ENCODE measurements at places on chromosomes 5 and 9.

DNA sequence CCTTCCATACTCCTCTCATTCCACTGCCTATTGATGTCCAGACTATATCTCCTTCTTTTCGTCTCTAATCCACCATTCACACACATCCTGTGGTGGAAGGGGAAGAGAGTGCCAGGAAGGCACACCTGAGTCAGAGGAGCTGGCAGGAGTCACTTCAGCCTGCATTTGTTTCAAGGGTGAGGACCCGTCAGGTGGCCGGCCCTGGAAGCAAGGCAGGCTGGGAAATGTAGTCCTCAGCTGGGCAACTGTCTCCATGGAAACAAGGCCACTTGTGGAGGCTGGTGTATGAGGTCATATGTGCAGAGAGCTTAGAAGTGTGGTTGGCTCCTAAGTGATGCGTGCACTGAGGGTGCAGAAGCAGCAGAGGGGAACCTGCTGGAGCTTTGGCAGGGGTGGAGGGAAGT is 278.4 kb downstream of the NSG2 start:
- no peak for DNase-seq

DNA sequence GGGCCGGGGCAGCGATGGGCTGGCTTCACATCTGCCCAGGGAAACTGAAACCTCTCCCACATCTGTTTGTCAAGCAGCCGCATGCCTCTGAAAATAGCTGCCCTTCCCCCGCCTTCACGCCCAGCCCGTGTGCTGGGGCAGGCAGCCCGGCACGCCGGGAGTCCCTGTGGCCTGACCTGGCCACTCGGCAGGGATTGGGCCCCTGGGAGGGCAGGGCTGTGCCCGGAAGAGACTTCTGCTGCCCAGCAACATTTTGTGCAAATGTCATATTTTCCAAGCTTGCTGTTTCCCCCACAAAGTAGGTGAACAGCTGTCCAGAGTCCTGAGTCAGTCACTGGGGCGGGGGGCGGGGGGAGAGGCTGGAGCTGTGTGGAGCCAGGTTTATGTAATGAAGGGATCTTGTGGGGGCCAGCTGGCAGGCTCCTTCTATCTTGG is 8.2 kb downstream of the COL27A1 start:
- no peak for DNase-seq

DNA sequence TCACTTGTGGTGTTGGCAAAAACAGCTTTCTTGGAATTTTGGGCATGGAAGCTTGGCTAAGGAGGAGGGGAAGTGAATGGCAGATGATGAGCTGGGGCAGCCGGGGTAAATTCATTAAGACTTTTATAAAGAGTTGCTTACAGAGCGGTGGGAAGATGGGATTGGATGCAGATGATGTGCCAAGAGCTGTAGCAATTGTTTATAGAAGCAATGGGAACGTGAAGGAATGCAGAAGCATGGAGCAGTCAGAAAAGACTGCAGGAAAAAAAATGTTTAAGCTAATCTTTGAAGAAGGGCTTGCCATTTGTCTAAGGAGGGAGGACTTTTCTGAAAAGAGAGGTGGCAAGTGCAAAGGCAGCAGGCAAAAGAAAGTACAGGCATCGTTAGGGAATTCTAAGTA is 86.6 kb upstream of the SHISAL2B start:
- no peak for DNase-seq

- DNase-seq, result no peak
Measured at GRCh38 chr5:58759745-58760144, 176.9 kb downstream of the RAB3C start.

- no peak for DNase-seq
Measured at GRCh38 chr9:105331160-105331559, 86.7 kb downstream of the SLC44A1 start.

GRCh38 chr9:75834878-75835277 is 55.6 kb upstream of the PCSK5 start:
- no peak for DNase-seq

GRCh38 chr5:68285851-68286611 is 70.5 kb downstream of the PIK3R1 start:
- no peak for DNase-seq

DNA sequence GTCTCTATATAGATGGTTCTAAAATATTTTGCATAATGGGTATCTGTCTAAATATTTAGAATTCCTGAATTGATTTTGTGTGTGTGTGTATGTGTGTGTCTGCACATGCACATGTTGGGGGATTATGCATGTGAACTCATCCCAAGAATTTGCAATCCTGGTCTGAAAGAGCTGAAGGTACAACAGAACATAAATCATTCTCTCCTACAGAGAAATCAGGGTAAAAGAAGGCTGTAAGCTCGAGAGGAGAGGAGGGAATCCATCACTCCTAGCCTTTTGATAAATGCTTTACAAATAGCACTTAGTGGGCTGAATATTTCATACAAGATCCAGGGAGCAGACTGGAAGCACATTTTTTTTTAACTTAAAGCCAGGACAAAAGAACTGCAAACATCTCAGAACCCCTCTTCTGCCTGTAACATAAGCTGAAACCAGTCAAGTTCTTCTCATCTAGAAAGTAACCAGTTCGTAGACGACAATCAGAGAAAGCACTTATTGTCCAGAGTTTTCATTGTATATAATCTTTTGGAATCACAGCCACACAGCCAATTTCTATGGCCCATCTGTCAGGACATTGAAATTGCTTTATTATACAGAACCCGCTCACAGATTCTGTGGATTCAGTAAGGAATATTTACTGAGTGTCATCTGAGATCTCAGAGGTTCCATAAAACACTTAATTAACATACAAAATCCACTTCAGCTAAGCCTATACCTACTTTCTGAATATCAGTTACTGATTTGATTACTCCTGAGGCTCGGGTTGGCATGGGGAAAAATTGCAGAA is 541.4 kb upstream of the ZNF462 start:
- no peak for DNase-seq

DNA sequence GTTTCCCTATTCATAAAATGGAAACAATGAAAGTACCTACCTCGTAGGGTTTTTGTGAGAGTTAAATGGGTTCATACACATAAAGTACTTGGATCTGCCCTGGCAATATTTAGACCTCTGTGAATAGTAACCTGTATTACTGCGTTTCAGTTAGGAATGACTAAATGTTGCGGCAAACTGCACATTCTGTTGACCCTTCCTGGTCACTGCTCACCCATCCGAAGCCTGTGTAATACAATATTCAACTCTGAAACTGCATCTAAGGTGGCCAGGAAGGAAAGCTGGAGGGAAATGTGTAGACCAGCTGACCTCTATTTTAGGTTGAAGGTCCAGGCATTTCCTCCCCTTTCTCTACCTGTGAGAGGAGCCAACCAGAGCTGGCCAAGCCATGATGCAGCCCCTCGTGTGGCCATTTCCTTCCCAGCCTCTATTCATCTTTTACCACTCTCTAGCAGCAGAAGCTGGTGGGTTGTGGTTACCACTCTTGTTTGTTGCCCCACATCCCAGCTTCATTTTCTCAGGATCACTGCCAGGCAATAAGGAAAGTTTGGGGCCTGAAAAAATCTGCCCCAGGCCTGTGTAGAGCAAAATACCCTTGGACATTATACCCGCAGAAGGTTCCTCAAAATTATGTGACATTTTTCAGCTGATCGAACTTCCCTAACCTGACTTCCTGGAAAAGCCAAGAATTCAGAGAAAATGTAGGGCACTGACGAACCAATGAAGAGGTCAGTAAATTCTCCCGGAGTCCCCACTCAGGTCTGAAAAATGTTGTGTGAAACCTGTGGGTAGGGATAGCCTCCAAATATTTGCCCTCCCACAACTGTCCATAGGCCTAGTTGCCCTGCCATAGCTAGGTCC is 20.5 kb upstream of the PDCD1LG2 start:
- no peak for DNase-seq

DNA sequence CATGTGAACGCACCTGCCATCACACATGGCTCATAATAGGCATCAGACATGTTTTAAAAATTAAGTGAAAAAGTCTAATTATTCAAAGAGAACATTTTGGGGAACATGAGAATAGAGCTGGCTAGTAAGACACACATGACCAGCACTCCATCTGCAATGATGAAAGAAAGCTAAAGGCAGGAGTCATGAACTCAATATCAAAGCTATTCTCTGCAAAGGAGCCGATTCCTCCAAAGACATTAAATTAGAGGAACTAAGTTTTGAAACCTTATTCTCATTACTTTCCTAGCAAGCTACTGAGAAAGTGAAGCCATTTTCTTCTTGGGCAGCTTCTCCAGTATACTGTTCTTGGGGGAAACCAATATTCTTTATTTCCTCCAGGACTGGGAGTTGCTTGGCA is 172.0 kb downstream of the CRB2 start:
- no peak for DNase-seq

GRCh38 chr5:126536874-126537273 is 58.1 kb downstream of the ALDH7A1 start:
- no peak for DNase-seq

DNA sequence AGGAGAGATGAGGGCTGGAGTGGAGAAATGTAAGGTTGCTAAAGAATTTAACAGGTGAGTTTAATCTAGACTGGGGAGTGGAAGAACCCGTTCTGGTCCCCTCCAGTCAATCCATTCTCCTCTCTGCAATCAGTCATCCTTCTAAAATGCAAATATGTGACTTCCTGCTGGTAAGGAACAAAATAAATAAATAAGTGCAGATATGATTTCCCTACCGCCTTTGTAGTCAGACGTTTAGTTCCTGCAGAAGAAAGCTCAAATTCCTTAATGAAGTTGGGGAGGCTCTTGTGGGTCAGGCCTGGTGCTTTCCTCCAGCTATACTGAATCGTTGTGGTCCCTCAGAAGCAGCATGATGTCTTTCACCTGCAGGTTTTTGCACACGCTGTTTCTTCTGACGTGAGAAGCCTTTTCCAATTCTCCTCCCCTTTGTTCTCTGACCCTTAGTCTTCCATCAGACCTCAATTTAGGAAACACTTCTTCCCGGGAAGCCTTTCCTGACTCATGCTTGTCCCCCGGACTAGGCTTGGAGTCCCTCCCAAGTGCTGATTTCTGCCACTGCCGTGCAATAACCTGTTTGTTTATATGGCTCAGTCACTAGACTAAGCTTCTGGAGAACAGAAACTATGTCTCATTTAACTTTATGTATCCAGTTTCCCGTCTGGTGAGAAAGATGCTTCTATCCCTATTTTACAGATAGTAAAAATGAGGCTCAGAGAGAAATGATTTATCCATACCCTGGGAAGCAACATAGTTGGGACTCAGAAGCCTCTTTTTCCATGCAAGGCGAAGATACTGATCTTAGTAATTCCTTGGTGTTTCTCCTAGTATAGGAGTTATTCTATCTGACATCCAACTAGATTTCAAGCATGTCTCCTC is 1.3 kb downstream of the ATP6V1G1 start:
- no peak for DNase-seq

GRCh38 chr5:6394429-6395101 is 16.2 kb upstream of the MED10 start:
- DNase-seq, result no peak

GRCh38 chr9:104232781-104233341 is 138.8 kb downstream of the SMC2 start:
- DNase-seq, result no peak

DNA sequence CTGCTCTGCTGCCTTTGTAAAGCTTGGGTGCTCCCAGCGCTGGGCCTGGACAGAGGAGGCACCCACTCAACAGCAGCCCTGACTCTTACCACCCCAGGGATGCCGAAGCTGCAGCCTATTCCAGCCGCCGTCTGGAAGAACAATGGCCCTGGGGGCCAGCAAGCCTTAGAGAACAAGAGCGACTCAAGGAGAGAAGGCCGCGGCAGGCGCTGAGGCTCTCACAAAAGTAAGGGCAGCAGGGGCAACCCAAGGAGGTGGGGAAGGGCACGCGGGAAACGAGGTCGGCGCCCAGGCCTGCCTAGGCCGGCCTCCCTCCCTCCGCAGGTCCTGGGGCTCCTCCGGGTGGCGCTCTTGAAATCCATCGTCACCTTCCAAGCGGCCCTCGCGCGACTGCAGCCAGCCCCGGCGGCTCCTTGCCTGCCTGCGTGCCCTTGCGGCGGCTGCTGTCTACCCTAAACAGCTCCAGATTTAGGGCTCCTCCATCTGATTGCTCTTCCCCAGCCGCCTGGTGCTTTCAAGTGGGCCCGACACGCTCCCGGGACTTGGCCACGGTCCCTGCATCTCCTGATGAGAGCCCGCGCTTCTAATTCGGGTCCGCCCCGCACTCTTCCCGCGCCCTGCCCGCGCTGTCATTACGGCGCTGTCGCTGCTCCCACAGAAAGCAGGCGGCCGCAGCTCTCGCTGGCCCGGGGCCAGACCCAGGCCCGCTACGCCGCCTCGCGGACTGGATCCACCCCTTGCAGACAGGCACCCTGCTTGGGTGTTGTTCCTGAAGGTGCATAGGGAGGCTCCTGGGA is 213.3 kb downstream of the SEMA6A start:
- no peak for DNase-seq

GRCh38 chr5:157599565-157599964 is 24.0 kb upstream of the ADAM19 start:
- no peak for DNase-seq

DNA sequence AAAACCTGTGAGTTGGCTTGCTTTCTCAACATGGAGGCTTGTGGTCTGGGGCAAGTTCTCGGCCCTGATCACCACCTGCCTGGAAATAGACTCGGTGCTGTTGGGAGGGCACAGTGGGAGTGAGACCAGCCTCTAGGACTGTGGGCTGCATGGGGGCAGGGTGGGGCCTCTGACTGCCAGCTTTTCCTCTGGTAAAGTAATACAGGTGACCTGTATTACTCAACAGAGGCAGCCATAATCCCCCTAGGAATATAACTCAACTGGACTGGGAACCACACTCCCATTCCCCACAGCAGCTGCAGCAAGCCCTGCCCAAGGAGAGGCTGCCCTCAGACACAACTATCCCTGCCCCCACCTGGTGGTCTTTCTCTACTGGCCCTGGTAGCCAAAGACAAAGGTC is 72.8 kb downstream of the C9orf153 start:
- DNase-seq, result no peak

- DNase-seq, result no peak
Measured at GRCh38 chr5:170591054-170591453, 87.2 kb downstream of the KCNIP1 start.

DNA sequence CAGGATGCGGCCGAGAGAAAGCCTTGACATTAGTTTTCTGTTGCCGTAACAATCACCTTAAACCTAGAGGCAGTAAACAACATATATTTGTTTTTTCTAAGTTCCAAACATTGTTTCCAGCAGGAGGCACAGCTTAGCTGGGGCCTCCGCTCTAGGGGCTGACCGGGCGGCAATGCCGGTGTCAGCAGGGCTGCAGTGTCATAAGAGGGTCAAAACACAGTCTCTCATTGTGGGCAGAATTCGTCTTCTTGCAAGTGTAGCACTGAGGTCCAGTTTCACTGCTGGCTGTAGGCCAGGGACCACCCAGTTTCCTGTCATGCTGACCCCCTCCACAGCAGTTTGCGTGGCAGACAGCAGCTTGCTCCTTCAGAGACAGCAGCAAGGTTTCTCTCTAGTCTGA is 186.2 kb downstream of the PJA2 start:
- no peak for DNase-seq

GRCh38 chr9:86580688-86581087 is 226.5 kb upstream of the TUT7 start:
- no peak for DNase-seq

- no peak for DNase-seq
Measured at GRCh38 chr9:112009656-112010055, 113.0 kb downstream of the UGCG start.

All from stimulated activated CD8-positive, alpha-beta memory T cell treated with anti-CD3 and anti-CD28 coated beads, Interleukin-15, amount 100 ng/mL, for 24 hours (primary cell).